ENCODE measurements at places on chromosomes 2 and 18.

- DNase-seq = peak; percentile 27
Measured at GRCh38 chr2:4898706-4899105, 793.5 kb upstream of the SOX11 start.

- DNase-seq = no peak
Measured at GRCh38 chr18:27249933-27250332, 64.8 kb upstream of the CHST9 start.

DNA sequence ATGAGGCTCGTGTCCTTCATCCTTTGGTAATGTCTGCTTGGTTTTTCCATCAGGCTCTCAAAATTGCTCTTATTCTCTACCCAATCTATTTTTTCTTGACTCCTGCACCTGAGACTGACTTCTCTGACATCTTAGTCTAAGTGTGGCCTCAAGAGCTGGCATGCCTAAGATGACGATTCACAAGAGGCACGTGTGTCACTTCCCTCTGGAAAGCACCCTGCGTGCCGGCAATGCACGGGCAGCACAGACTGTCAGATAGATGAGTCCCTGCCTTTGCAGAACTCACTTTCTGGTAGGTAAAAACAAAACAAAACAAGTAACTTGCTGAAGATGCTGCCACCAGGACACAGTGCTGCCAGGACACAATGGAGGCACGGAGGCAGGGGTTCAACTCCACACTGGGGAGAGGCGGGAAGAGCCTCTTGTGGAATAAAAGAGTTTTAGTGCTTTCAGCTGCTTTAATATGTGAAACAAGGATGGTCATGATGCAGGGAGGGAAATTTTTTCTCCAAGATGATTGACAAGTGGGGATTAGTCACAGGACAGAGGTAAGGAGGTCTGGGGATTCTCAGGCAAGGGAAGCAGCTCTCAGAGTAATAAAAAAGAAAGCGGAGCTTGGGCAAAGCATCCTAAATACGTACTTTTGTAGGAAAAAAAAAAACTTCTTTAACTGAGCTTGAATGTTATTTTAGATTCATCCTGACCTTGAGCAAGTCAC lies 27.3 kb downstream of the CYB5A start:
- no peak for DNase-seq

DNA sequence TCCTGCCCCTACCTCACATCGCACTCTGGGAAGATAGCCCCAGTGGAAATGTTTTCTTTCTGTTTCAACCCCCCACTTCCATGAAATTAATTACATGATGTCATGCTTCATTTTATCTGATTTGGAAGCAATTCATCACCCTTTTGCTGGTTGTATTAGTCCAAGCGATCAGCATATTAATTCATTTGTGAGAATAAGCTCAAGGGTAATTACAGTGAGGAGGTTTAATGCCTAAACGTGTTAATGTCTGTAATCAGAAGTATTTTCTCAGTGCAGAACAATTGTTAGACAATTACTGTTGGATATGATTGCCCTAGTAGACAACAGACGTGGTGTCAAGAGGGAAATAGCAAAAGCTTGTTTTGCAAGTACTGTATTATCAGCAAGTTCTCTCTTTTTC lies 746.3 kb downstream of the CPS1 start:
- no peak for DNase-seq

DNA sequence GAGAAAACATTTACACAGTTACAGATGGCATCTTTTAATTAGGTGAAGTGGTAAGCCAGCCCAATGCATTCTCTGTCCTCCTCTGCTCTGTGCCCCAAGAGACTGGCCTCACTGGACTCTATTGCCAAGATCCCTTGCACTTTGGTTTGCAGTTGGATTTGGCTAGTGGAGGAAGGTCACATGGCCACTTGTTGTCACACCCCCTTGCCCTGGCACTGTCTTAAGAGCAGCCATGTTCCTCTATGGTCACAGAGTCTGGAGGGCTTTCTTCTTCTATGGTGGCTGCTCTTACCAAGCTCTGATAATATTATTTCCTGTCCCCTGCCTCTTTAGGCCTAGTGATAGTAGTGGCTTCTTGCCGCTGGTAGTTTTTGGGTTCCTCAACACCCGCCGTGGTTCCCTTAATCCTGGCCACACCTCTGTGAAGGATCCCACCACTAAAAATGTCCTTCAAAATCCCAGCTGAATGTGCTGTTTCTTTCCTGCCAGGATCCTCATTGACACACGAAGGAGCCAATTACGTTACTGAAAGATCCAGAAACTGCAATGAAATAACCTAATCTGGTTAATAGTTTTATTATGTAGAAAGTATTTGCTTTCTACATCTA lies 111.1 kb downstream of the CDC42EP3 start:
- DNase-seq = no peak

DNA sequence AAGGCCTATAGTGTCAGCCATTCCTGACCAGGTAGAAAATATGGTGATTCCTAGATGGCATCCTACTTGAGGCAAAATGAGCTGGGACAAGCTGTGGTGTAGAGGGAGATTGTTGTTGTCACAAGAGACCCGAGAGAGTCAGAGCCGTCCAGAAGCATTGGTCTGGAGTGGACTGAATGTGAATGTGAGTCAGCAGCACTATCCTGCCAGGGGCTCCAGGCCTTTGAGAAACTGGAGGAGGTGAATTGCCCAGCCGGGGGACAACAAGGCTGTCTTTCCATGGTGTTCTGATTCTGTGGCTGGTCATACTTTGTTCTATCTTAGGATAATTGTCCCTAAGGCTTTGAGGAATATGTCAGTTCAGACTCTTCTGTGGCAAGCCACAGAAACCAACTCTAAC lies 29.4 kb upstream of the EIF2AK3 start:
- DNase-seq = no peak

- no peak for DNase-seq
Measured at GRCh38 chr18:34509879-34510586, 200.1 kb upstream of the DTNA start.

DNA sequence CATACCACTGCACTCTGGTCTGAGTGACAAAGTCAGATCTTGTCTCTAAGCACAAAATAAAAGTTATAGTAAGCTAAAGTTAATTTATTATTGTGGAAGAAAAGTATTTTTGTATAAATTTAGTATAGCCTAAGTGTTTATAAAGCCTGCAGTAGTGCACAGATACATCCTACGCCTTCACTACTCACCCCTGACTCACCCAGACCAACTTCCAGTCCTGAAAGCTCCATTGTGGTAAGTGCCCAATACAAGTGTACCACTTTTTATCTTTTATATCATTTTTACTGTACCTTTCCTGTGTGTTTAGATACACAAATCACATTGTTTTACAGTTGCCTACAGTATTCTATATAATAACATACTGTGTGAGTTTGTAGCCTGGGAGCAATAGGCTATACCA lies 57.5 kb downstream of the UBE2E3 start:
- no peak for DNase-seq

DNA sequence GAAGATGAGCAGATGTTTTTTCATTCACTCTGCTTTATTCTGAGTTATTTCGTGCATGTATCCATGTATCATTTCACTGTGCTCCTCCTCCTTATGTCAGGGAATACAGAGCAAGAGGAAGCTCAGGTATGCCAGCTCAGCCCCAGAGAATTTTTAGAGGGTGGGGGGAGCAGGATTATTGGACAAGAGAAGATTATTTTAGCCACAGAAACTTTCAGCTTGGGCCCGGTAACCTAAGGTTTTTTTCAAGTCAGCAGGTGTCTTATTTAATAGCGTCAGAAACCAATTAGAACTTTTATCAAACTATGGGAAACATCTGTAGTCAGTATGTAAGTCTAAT lies 232.9 kb upstream of the SIX3 start:
- DNase-seq = no peak

DNA sequence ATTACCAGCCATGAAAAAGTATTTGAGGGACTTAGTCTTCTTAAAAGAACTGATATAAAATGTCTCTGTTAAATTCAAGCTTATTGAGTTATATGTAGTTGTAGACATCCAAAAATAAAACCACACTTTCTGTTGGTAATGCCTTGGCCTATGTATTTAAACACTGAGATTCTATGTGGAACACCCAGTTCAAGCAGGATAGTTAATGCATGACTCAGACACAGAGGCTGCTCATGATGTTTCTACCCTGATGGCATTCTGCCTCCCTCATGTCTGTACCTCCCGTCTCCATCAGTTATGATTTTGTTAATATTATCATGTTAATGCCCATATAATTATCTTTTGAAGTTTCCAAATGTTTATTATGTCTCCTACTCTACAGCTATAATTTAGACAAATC lies 164.5 kb downstream of the XIRP2 start:
- peak; percentile 5 for DNase-seq

DNA sequence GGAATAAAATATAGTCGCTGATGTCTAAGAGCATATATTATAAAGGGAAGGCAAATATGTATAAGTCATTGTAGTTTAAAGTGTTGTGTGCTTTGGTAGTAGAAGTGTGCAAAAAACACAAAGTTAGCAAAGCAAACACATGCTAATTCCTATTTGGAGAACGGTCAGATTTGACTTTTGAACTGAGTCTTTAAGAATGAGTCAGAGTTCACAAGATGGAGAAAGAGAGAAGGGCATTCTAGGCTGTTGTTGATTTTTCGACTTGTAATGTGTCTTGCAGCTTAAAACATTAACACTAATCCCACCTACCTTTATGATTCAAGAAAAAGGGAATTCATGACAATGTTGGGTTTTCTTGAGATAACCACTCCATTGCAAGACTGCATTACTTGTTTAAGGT lies 98.1 kb downstream of the CRIM1 start:
- no peak for DNase-seq

DNA sequence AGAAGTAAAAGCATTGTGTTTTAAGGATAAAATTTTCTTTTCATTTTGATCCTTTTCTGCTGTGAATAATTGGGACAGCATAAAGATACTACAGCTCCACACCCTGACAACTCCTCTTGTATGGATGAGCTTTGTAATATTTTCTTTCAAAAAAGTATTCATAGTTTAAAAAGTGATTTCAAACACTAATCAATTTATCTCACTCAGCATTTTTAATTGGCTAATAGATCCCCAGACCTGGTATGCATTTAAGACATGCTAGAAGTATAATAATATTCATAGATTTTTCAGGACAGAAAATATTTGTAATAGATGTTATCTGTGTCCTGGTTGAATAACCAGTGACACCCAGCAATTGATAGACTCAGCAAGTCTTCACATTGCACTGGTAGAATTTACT lies 510.7 kb downstream of the RIT2 start:
- no peak for DNase-seq

DNA sequence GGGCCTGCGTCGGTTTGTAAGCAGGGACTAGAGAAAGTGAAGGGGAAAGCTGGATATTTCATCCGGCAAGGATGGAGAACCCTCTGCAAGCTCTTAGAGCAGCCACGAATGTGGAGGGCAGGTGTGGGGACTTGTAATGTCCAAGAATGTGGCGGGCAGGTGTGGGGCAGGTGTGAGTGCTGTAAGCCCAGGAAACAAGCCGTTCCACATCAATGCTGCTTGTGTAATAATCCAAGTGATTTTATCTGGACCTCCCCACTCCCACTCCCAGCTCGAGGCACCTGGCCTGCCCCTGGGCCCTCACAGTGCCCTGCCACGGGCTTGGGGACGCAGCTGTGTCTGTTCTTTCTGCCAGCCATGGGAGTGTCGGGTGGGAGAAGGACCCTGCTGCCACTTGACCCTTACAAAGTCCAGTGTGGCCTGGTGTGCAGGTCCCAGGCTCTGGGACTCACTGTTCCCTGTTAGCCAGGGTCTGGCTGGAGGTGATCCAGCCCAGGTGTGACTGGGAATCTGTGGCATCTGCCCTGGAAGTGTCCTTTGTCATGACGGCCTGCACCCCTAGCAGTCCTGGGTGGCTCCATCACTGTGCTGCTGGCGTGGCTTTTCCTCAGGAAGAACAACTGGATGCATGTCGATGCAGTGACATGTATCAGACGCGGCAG lies 42.8 kb downstream of the SOX11 start:
- no peak for DNase-seq

DNA sequence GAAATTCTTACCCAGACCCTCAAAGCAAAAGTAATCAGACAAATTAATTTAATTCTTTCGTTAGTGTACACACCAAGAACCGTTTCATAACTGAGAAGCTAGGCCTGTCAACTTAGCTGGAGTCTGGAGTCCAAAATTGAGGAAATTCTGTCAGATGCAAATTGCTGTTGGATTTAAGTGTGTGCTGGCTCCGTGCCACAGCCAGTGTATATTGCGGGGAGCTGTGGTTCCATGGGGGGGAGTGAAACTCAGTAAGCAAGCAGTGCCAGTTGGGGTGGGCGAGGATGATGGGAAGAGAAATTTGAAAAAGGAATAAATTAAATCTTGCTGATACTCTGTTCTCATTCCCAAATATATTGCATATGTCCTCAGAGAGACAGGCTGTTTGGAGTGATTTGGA lies 4.0 kb downstream of the ARPC2 start:
- DNase-seq = no peak

DNA sequence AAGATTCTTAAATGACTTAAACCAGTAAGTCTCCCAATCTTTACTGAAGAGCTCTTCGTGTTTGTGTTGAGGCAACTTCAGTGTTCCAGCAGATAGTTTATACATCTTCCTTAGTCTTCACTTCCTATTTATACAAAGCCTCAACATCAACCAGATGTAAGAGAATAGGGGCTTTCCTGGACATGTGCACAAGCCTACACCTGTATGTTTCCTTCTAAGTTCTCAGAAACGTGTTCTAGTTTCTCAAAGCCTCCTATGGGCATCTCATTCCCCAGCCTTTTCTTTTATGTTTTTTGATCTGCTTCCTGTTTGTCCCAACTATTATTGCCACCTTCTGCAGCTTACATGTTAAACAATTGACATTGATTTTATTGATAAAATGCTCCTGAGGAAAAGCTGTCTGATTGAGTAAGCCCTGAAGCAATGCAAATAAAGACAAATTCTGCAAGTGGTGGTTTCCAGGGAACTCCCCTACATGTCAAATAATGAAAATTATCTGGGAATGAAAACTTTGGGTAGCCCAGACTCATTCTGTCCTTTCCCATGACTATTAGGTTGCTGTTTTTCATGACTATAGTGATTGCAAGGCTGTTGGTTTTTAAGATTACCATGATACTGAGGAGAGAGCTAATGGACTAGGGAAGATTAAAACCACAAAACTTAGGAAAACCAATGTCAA lies 663.3 kb upstream of the ACVR2A start:
- DNase-seq = no peak

GRCh38 chr2:1837022-1837421 lies 92.7 kb upstream of the PXDN start:
- DNase-seq = no peak

DNA sequence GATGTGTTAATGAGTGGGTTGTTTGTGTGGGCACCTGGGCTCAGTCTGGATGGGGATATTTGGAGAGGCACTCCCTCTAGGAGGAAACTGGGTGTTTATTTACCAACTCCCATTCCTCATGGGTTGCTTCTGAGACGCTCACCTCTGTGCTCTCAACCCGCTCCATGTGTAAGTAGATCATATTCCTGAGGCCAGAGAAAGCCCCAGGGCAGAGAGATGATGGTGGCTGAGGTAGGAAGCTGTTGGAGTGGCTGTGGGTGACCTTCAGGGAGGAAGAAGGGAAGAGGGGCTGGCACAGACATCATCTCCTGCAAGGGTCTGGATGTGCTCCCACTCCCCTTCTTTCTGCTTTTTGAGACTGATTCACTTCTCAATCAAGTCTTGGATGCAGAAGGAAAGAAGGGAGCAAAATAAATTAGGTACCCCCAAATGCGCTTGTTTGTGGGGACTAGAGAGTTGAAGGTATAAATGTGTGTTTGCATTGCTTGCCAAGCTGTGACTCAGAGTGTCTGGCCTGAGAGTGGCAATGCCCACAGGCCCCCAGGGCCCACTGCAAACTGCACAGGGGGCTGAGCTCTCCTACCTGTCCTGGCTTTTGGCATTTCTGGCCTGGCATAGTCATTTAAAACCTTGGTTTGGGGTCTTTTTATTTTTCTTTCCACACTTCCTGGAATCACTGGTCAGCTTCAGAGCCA lies 57.2 kb upstream of the TNP1 start:
- no peak for DNase-seq
